ENCODE measurements at places on chromosomes 2 and 18.

- no peak for DNase-seq
These were observed 48.7 kb downstream of the MFSD6 start for GRCh38 chr2:190456833-190457232.

GRCh38 chr2:34178482-34178881 is 579.4 kb upstream of the FAM98A start:
- no peak for DNase-seq

- no peak for DNase-seq
These were observed 216.2 kb downstream of the SETBP1 start for GRCh38 chr18:44896846-44897245.

DNA sequence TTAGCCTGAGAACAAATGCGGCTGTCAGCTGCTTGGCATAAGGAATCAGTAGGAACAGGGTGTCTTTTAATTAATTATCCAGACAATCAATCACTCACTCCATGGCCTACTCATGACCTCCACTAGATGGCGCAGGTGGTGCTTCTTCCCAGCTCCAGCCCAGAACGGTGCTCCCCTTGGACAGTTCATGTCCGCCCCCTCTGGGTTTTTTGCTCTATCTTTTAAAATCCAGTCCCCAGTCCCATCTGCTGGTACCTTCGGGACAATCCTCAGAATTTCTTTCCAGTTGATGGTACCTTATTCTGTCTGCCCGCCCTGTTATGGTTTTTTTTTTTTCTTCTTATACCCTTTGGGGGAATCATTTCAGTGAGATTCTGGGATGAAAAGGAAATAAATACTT is 99.8 kb downstream of the CACNB4 start:
- DNase-seq = peak; percentile 67

DNA sequence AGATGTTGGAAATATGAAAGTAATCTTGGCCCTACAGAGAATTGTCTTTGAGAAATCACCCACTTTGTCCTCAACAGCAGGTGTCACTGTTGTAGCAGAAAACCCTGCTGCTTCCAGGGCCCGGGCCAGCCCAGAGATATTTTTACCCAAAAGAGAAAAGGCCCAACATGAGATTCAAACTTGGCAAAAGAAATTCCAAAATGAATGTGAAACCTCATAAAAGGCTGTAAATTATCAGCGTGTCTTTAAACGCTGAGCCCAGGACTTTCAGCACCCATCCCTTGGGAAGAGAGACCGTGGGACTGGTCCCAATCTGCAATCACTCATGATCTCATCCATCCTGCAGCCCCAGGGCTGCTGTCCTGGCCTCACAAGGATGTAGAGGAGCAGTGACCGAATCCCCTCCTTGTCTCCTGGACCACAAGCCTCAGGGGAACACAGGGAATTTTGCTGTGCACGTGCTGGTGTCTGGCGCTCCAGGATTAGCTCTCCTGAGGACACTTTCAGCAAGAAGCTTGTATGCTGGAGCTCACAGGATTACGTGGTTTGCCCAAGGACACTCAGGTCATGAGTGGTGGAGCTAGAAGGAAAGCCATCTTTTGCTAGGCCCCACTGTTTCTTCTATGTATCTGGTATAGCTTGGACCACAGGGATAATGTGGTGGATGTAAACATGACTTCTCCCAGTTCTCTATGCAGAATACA is 202.1 kb downstream of the RNF144A start:
- no peak for DNase-seq

DNA sequence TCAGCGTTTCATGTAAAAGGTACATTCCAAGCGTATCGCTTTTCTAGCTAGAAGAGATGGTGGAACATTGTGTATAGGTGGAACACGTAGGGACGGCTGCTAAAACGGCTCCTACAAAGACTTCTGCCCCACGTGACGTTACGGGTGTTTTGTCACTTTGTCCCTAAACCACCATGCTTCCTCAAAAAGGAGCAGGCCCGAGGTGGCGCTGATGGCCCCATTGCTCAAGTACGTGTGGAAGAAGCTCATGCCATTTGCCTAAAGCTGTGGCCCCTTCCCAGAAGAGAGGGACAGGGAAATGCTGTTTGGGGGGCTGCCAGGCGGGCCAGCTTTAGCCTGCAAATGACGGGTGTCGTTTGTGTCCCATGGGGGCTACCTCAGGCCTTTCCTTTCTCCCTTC is 72.7 kb downstream of the TMEM247 start:
- no peak for DNase-seq

GRCh38 chr2:199452260-199452990 is 5.3 kb downstream of the SATB2 start:
- DNase-seq = no peak

DNA sequence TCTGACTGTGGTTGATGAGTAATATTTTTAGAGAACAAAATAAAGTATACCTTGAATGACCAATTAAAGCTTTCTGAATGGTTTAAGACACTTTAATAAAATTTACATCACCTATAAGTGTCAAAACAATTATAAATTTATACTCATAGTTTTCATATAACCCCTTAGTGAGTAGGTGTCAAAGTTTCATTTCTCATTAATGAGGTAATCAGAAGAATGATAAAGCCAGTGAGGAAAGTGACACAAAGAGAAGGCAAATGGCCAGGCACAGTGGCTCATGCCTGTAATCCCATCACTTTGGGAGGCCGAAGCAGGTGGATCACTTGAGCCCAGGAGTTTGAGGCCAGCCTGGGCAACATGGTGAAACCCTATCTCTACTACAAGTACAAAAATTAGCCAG is 60.8 kb upstream of the CTLA4 start:
- DNase-seq = no peak

- DNase-seq = no peak
These were observed 6.8 kb upstream of the DDX1 start for GRCh38 chr2:15584767-15585469.

DNA sequence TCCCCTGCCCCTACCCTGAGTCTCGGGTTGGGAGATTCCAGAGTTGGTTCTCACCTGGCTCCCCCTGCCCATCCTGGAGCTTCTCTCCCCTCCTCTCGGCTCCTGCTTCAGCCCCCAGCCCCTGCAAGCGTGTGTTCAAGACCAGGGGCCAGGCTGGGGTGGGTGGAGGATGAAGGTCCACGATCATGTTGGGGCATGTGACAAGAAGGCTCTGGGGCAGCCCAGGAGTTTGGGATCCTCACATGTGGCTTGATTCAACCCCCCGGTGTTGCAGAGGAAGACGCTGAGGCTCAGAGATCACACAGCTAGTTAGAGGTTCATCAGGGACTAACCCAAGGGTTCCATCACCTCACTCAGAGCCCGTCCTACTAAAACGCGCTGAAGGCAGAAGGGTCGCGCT is 14.2 kb upstream of the TUBB6 start:
- DNase-seq = no peak

- no peak for DNase-seq
These were observed 243.6 kb downstream of the TMEM182 start for GRCh38 chr2:103005393-103005792.

DNA sequence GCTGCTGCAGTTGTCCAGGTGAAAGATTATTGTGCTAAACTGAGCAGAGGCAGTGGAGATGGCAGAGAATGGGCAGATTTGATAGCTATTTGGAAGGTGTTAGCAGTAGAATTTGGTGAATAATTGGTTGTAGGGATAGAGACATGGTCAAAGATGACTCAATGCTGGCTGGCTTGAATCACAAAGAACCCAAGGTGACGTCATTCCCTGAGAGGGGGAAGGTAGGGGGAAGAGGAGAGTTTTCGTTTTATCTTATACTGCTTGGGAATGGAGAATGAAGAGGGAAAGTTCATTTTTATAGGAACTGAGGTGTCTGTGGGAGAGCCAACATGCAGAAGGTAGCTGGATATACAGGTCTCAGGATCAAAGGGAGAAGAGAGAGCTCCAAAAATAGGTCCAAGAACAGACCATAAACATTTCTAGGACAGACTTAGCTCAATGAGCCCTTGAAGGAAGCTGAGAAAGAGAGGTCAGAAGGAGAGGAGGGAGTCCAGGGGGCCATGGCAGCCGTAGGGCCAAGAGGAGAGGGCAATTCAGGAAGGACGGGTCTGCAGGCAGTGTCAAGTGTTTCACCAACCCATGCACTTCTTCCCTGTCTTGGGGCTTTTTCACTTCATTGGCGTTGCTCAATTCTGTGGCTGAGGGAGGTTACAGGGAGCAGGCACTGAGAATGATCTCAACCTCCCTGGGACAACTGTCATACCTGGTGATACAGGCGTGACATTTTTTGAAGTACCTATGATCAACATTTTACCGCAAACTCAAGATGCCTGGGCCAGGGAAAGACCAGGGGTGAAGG is 281.3 kb downstream of the TDRD15 start:
- DNase-seq = no peak

GRCh38 chr2:179686718-179687342 is 174.6 kb downstream of the ZNF385B start:
- no peak for DNase-seq

DNA sequence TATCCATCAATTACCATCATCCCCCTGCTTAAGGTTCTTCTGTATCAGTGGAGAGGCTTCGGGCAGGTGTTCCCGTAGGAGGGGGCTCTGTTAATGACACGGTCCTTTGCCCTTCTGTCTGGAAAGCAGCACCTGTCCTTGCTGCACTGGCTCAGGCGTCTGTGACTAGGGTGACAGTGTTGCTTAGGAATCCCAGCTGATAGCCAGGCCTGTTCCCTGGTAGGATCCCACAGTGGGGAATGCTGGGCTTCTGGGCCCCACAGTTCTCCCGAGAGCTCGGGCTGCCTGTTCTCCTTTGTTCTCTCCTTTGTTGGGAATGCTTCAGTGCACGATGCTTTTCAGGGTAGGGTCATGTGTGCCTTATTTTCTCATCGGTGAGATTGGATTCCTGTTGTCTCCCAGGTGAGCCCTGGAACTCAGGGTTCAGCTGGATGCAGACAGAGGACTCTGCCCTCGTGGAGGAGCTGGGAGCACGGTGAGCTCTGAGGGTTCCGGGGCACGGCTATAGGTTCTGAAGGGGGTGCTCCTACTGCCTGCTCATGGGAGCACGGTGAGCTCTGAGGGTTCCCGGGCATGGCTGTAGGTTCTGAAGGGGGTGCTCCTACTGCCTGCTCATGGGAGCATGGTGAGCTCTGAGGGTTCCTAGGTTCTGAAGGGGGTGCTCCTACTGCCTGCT is 9.6 kb downstream of the SNTG2 start:
- no peak for DNase-seq

DNA sequence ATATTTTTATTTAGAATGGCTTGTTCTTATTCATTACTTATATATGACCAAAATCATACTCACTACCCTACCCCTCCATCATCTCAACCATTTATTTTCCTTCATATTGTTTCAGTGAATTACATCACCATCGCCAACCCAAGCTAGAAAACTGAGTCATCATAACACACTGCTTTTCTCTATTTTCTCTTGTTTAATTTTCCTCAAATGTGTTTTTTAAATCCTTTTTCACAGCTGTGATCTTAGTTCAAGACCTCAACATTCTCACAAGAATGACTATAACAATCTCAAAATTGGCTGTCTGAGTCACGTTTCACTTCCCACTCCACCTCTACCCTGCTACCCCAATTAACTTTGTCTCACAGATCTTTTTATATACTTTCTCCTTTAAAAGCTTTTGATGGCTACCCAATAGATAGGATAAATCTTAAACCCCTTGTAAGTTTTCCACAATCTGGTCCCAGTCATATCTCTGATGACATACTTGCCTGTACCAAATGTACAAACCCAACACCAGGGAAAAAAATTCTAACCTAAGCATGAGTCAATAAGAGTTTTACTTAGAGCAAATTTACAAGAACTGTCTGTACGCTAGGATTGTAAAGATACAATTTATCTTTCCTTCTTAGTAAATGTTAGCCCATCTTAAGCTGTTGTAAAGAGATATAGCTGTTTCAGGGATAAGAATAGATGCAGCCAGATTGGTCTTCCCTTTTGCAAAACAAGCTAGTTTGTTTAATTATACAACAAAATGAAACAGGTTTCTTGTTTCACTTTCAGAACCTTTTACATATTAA is 635.1 kb upstream of the SLC39A10 start:
- no peak for DNase-seq

- DNase-seq = no peak
These were observed 13.3 kb downstream of the TUBB6 start for GRCh38 chr18:12321333-12321732.

DNA sequence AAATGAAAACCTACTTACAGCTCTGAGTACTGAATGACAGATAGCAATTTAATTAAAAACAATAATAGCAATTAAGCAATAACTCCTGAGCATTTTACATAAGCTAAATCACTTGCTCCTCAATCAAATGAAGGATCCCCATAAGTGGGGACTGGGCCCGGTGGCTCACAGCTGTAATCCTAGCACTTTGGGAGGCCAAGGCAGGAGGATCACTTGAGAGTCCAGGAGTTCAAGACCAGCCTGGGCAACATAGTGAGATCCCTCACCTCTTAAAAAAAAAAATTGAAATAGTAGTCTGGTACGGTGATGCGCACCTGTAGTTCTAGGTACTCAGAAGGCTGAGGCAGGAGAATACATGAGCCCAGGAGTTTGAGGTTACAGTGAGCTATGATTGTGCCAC is 13.4 kb downstream of the STAM2 start:
- no peak for DNase-seq
